IPS DF 6.9 (cell line): ENCODE measurements at places on chromosomes 1 and 21.
A peak's percentile ranks its signal among the peaks of the same experiment; 100 is the strongest.

- no peaks in the 10 kb centered on the region for H3K27me3 ChIP-seq
- peaks cover 3% of the 10 kb centered on the region; the same call in 1 of the 2 replicates for H3K4me1 ChIP-seq
- no peak overlapping the region for H3K27ac ChIP-seq
- DNase-seq, result no peak
- no peak overlapping the region for H3K4me3 ChIP-seq
These were observed 214.5 kb downstream of the PATJ start for GRCh38 chr1:61956784-61957183.

- H3K36me3 ChIP-seq, result no peaks in the 10 kb centered on the region
- no peak overlapping the region for H3K27ac ChIP-seq
- H3K4me1 ChIP-seq, result no peaks in the 10 kb centered on the region
- H3K4me3 ChIP-seq, result no peak overlapping the region
These were observed 154.1 kb upstream of the ETV3 start for GRCh38 chr1:157292302-157292701.

DNA sequence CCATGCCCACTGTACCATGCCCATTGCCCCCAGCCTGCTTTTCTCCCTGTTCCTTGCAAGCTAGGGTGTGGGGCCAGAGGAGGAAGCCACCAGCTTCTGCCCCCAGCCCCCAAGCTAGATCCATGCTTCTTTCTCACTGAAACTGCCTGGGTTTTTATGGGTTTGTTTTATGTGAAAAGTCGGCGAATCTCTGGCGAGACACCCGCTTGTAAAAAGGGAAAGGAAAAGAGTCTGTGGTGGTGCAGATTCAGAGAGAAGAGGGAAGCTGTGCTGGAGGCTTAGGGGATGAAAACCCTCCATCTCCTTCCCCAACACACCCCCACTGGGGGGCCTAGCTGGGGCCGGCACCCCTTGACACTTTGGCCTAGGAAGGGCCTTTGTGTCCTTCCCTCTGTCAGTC, 26.2 kb downstream of the GRHL3 start:
- H3K27ac ChIP-seq, result no peak overlapping the region
- H3K4me1 ChIP-seq, result peaks cover 11% of the 10 kb centered on the region
- DNase-seq, result no peak

DNA sequence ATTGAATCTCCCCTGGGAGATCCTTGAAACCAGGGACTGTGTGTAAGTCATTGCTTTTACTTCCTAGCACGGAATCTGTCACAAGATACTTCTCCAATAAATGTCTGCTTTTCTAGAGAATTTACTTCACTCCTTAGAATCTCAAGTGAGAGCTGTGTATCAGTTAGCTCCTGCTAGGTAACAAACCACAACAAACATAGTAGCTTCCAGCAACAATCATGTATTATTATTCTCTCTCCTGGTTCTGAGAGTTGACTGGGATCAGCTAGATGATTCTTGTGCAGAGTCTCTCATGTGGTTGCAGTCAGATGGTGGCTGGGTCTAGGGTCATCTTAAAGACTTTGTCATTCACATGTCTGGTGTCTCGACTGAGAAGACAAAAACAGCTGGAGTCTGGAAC, 166.9 kb upstream of the UBE2U start:
- no peak overlapping the region for H3K27ac ChIP-seq
- H3K4me1 ChIP-seq, result peaks cover 10% of the 10 kb centered on the region
- no peak overlapping the region for H3K4me3 ChIP-seq
- H3K27me3 ChIP-seq, result no peaks in the 10 kb centered on the region
- H3K36me3 ChIP-seq, result no peaks in the 10 kb centered on the region
- no peak for DNase-seq

DNA sequence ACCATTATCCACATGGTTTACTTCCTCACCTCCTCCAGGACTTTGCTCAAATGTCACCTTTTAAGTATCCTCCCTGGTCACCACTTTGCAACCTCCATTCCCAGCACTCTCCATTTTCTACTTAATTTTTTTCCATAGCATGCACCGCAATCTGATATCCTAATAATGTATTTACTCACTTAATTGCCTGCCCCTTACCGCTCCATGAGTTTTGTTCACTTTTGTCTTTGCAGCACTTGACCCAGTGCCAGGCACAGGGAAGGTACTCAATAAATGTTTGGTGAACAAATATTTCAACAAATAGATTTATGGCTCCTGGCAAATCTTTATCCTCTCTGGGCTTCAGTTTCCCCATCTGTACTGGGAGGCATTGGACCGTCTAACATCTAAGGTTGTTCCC, 53.6 kb downstream of the UBE2T start:
- no peak overlapping the region for H3K27ac ChIP-seq
- 0 out of 2 replicates have a peak, but pooled peaks cover 2% of the 10 kb centered on the region for H3K4me1 ChIP-seq

DNA sequence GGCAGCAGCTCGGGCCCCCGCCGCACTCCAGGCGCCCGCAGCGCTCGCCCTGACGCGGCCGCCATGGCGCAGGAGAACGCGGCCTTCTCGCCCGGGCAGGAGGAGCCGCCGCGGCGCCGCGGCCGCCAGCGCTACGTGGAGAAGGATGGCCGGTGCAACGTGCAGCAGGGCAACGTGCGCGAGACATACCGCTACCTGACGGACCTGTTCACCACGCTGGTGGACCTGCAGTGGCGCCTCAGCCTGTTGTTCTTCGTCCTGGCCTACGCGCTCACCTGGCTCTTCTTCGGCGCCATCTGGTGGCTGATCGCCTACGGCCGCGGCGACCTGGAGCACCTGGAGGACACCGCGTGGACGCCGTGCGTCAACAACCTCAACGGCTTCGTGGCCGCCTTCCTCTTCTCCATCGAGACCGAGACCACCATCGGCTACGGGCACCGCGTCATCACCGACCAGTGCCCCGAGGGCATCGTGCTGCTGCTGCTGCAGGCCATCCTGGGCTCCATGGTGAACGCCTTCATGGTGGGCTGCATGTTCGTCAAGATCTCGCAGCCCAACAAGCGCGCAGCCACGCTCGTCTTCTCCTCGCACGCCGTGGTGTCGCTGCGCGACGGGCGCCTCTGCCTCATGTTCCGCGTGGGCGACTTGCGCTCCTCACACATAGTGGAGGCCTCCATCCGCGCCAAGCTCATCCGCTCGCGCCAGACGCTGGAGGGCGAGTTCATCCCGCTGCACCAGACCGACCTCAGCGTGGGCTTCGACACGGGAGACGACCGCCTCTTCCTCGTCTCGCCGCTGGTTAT, 2.8 kb downstream of the KCNJ9 start:
- H3K36me3 ChIP-seq, result no peaks in the 10 kb centered on the region
- H3K4me3 ChIP-seq, result peak overlapping the region; percentile 25; the same call in 1 of the 2 replicates
- H3K4me1 ChIP-seq, result peaks cover 3% of the 10 kb centered on the region
- DNase-seq, result peak; percentile 82
- H3K27ac ChIP-seq, result no peak overlapping the region

GRCh38 chr21:16402752-16403151, 673.0 kb downstream of the USP25 start:
- H3K27ac ChIP-seq, result no peak overlapping the region
- H3K27me3 ChIP-seq, result no peaks in the 10 kb centered on the region
- no peak for DNase-seq
- no peaks in the 10 kb centered on the region for H3K36me3 ChIP-seq

DNA sequence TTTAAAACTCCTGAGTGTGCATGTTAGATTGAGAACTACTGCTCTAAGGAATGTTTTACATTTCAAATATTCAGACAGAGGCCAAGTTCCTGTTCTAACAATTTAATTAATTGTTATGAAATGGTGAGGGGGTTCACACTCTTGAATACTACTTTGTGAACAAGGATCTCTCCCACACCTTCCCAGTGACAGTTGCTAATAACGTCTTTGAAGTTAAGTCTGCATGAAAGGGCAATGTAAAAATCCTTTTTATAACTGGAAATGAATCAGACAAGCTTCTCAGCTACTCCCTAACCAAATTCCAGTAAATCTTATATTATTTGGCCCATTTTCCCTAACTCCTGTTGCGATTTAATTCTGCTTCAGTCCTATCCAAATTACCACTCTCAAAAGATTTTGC, 828.5 kb upstream of the ADAMTS5 start:
- no peak for DNase-seq
- no peaks in the 10 kb centered on the region for H3K4me1 ChIP-seq
- H3K36me3 ChIP-seq, result no peaks in the 10 kb centered on the region
- H3K4me3 ChIP-seq, result no peak overlapping the region
- H3K27me3 ChIP-seq, result no peaks in the 10 kb centered on the region

GRCh38 chr1:145786271-145786670, 37.6 kb downstream of the RNF115 start:
- DNase-seq, result no peak
- H3K27me3 ChIP-seq, result no peaks in the 10 kb centered on the region
- no peaks in the 10 kb centered on the region for H3K36me3 ChIP-seq

GRCh38 chr1:206757524-206758266, 12.9 kb upstream of the IL19 start:
- H3K4me3 ChIP-seq, result no peak overlapping the region
- no peaks in the 10 kb centered on the region for H3K36me3 ChIP-seq
- no peak for DNase-seq
- H3K4me1 ChIP-seq, result no peaks in the 10 kb centered on the region
- H3K27ac ChIP-seq, result no peak overlapping the region

- no peaks in the 10 kb centered on the region for H3K36me3 ChIP-seq
- no peaks in the 10 kb centered on the region for H3K4me1 ChIP-seq
- H3K4me3 ChIP-seq, result no peak overlapping the region
- no peak overlapping the region for H3K27ac ChIP-seq
- no peaks in the 10 kb centered on the region for H3K27me3 ChIP-seq
These were observed 37.5 kb downstream of the CDC42BPA start for GRCh38 chr1:227280836-227281235.

- no peak overlapping the region for H3K27ac ChIP-seq
- H3K27me3 ChIP-seq, result no peaks in the 10 kb centered on the region
- peaks cover 3% of the 10 kb centered on the region for H3K4me1 ChIP-seq
- H3K36me3 ChIP-seq, result no peaks in the 10 kb centered on the region
These were observed 2.4 kb downstream of the PTPN14 start for GRCh38 chr1:214548988-214549387.

- H3K4me1 ChIP-seq, result no peaks in the 10 kb centered on the region
- no peak overlapping the region for H3K27ac ChIP-seq
- H3K27me3 ChIP-seq, result no peaks in the 10 kb centered on the region
- H3K4me3 ChIP-seq, result no peak overlapping the region
- DNase-seq, result peak; percentile 33
These were observed 389.2 kb downstream of the PLPP3 start for GRCh38 chr1:56189946-56190805.

GRCh38 chr1:116008656-116009390, 32.5 kb downstream of the SLC22A15 start:
- H3K27ac ChIP-seq, result no peak overlapping the region
- H3K4me3 ChIP-seq, result no peak overlapping the region
- H3K27me3 ChIP-seq, result no peaks in the 10 kb centered on the region
- DNase-seq, result no peak

DNA sequence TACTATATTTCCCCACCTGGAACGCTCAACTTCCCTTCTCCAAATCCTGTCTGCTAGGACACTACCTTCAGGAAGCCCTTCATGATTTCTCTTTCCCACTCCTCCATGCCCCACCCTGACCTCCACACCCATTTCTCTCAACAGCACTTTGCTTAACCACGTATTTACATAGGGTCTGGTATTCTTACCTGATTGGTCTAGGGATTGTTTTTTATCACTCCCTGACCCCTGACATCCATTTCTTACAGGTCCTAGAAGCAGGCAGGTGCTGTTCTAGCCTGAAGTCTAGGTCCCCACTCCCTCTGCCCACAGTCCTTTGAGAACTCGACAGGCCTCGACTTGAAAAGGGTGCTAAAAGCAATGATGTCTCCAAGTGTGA, 47.5 kb downstream of the DMAP1 start:
- no peak overlapping the region for H3K4me3 ChIP-seq
- no peak overlapping the region for H3K27ac ChIP-seq
- no peak for DNase-seq
- H3K27me3 ChIP-seq, result no peaks in the 10 kb centered on the region
- H3K36me3 ChIP-seq, result 0 out of 2 replicates have a peak, but pooled peaks cover 2% of the 10 kb centered on the region
- peaks cover 14% of the 10 kb centered on the region for H3K4me1 ChIP-seq

- DNase-seq, result no peak
- no peaks in the 10 kb centered on the region for H3K36me3 ChIP-seq
- no peak overlapping the region for H3K27ac ChIP-seq
- no peaks in the 10 kb centered on the region for H3K4me1 ChIP-seq
- H3K4me3 ChIP-seq, result no peak overlapping the region
These were observed 51.7 kb downstream of the SLC16A1 start for GRCh38 chr1:112904071-112904830.

DNA sequence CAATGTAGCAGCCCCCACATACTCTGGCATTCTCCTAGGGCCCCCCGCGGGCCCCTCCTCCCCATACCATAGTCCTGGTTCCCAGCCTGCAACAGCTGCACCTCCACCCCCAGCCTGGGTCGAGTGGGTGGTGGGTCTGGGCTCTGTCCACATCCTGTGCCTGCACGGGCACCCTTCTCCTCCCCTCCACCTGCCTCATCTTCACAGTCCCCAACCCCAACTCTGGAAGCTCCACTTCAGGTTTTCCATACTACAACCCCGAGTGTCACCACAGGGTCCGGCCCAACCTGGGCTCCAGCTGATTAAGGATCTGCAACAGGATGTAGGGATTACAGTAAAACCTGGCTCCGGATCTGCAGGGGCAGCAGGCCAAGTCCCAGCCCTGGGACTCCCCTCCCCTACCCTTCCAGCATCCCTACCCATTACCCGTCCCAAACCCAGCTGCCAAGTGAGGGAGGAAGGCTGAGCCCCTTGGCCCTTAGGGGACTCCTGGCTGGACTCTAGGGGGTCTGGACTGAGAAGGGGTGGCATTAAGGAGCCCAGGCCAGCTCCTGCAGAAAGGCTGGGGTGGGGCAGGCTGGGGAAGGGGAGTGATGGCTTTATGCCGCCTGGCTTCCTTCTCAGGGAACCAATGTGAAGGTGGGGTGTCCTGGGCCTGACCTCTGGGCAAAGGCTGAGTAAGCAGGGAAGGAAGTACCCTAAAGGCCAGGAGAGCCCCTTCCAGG, 116.8 kb downstream of the CASZ1 start:
- no peaks in the 10 kb centered on the region for H3K36me3 ChIP-seq
- peak; percentile 75 for DNase-seq
- H3K27ac ChIP-seq, result no peak overlapping the region
- peaks cover 19% of the 10 kb centered on the region for H3K4me1 ChIP-seq
- H3K27me3 ChIP-seq, result no peaks in the 10 kb centered on the region

- no peaks in the 10 kb centered on the region for H3K27me3 ChIP-seq
- DNase-seq, result no peak
- H3K36me3 ChIP-seq, result no peaks in the 10 kb centered on the region
- H3K27ac ChIP-seq, result no peak overlapping the region
- no peak overlapping the region for H3K4me3 ChIP-seq
- H3K4me1 ChIP-seq, result no peaks in the 10 kb centered on the region
These were observed 2.1 kb downstream of the SAMSN1 start for GRCh38 chr21:14543983-14544382.

- H3K4me1 ChIP-seq, result no peaks in the 10 kb centered on the region
- DNase-seq, result no peak
- no peak overlapping the region for H3K27ac ChIP-seq
- no peak overlapping the region for H3K4me3 ChIP-seq
- no peaks in the 10 kb centered on the region for H3K36me3 ChIP-seq
These were observed 102.9 kb downstream of the ZZZ3 start for GRCh38 chr1:77579547-77579946.

GRCh38 chr1:236334893-236335545, 53.3 kb upstream of the ERO1B start:
- DNase-seq, result no peak
- H3K36me3 ChIP-seq, result no peaks in the 10 kb centered on the region
- no peak overlapping the region for H3K4me3 ChIP-seq
- no peaks in the 10 kb centered on the region for H3K4me1 ChIP-seq
- no peak overlapping the region for H3K27ac ChIP-seq

GRCh38 chr1:206496131-206496793, 11.1 kb upstream of the RASSF5 start:
- peaks cover 2% of the 10 kb centered on the region; the same call in 1 of the 2 replicates for H3K36me3 ChIP-seq
- DNase-seq, result no peak
- H3K4me1 ChIP-seq, result peaks cover 4% of the 10 kb centered on the region
- H3K27me3 ChIP-seq, result no peaks in the 10 kb centered on the region
- no peak overlapping the region for H3K4me3 ChIP-seq
